ENCODE measurements at places on chromosomes 1 and 21.

DNA sequence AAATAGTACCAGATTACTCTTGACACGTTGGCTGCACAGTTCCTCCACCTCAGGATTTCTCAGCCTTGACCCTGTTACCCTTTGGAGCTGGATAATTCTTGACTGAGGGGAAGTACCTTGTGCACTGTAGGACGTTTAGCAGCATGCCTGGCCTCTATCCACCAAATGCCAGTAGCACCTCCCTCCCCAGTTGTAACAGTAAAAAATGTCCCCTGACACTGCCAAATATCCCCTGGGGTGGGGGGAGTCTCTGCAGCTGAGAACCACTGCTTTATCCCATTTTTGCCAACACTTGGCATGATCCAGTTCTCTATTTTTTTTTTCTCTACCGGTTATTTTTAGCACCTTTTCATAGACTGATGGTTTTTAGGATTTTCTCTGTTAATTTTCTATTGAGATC is 34.0 kb downstream of the C1orf198 start:
- no peak for DNase-seq

DNA sequence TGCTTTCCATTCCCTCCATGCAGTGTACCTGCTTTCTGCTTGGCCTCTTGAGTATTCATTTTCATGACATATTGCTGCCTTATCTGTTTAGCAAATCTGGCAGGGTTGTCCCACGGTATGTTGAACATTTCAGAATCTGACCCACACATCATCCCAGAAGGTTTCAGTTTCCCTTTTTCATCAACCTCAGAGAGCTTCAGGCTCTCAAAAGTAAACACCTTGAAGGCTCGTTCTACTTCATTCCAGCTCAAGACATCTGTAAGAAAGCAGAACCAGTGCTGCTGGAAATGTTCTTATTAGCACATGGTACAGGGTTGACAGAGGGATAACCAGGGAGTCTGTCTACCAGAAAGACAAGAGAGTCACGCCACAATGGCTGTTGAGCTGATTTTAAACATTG is 103.6 kb downstream of the SPAG17 start:
- DNase-seq: no peak

DNA sequence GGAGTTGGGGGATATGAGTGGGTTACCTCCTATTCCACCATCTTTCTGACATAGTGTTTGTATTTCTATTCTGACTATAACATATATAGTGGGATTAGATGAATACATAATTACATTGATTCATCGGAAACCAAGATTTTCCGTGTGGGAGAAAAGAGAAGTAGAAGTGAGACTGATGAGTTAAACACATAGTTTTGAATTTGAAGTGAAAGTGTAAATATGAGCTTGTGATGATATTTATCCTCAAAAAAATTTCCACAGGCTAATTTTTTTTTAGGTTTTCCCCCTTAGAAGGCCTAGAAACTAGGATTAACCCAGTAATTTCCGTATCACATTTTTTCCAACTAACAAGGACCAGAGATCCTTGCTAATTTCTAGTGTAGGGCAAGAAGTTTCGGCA is 6.9 kb downstream of the CD1B start:
- DNase-seq: no peak

DNA sequence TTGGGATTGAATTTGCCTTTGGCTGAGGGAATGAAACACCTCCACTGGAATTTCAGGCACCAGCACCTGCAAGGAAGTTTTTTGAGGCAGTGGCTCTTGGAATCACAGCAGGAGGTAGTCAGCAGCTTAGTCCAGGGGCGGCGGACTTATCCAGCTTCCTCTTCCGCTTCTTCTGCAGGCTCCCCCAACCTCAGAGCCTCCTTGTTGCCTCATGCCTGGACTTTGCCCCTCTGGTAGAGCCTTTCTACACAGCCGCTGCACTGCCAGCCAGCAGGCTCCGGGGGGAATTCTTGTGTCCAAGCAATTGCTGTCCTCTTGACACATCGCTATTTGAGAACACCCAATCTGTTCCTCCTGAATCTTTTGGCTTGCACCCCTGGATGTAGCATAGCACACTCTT is 4.4 kb upstream of the RHEX start:
- no peak for DNase-seq

GRCh38 chr21:44485254-44485793 is 30.0 kb downstream of the LRRC3 start:
- DNase-seq: no peak

- peak; percentile 39 for DNase-seq
Measured at GRCh38 chr1:82227306-82228095, 426.8 kb downstream of the ADGRL2 start.
